Activated naive CD8-positive, alpha-beta T cell treated with anti-CD3 and anti-CD28 coated beads, Interleukin-2, amount 10 ng/mL, durations not matched to agents 7 days and 5 days (primary cell): ENCODE measurements at places on chromosomes 12 and 14.
A peak's percentile ranks its signal among the peaks of the same experiment; 100 is the strongest.

DNA sequence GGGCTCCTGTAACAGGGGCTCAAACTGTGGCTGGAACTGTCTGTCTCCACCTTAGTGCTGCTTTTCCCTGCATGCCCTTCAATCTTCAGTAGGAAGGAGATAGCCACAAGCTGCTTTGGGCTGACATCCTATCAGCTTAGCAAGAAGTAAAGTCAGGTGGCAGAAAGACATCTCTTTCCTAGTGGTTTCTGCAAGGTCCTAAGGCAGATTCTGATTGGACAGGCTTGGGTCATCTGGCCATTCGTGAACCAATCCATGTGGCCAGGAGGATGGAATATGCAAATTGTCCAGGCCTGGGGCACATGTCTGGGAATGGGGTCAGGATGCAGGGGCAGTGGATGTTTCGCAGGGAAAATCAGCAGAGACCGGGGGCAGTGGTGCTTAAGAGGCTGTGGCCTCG, 5.2 kb downstream of the RITA1 start:
- peak overlapping the region; percentile 21 for H3K27ac ChIP-seq
- H3K4me3 ChIP-seq, result no peak overlapping the region
- H3K4me1 ChIP-seq, result peaks cover 24% of the 10 kb centered on the region
- H3K36me3 ChIP-seq, result peaks cover 17% of the 10 kb centered on the region
- no peaks in the 10 kb centered on the region for H3K27me3 ChIP-seq

- H3K27me3 ChIP-seq, result no peaks in the 10 kb centered on the region
- no peak overlapping the region for H3K4me3 ChIP-seq
- H3K36me3 ChIP-seq, result no peaks in the 10 kb centered on the region
- no peak for DNase-seq
- H3K27ac ChIP-seq, result no peak overlapping the region
- H3K4me1 ChIP-seq, result no peaks in the 10 kb centered on the region
Observed at GRCh38 chr12:82082501-82082900, 275.7 kb downstream of the CCDC59 start.

- no peak overlapping the region for H3K27ac ChIP-seq
- H3K36me3 ChIP-seq, result peaks cover 19% of the 10 kb centered on the region
- peaks cover 8% of the 10 kb centered on the region for H3K4me1 ChIP-seq
- H3K27me3 ChIP-seq, result no peaks in the 10 kb centered on the region
- H3K4me3 ChIP-seq, result no peak overlapping the region
Observed at GRCh38 chr14:95137804-95138167, 19.5 kb downstream of the DICER1 start.

DNA sequence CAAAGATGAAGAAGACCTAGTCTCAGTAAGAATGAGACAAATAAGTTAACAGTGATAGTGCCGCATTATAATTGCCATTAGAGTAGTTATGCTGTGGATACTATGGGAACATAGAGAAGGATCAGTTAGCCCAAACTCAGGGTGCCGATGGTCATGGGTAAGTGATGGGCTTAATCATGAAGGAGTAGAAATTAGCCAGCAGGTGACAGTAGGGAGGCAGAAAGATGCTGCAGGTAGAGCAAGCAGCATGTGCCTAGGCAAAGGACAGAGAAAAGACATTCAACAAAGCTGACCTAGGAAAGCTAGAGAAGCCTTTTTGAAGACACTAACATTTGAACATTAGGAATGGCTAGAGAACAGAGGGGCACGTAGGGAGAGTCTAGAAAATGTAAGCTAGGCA, 30.6 kb upstream of the PTPRQ start:
- H3K27me3 ChIP-seq, result no peaks in the 10 kb centered on the region
- no peaks in the 10 kb centered on the region for H3K4me1 ChIP-seq
- no peak overlapping the region for H3K27ac ChIP-seq
- H3K36me3 ChIP-seq, result no peaks in the 10 kb centered on the region
- no peak overlapping the region for H3K4me3 ChIP-seq
- DNase-seq, result no peak

- peaks cover 11% of the 10 kb centered on the region for H3K36me3 ChIP-seq
- peaks cover 11% of the 10 kb centered on the region for H3K4me1 ChIP-seq
- no peaks in the 10 kb centered on the region for H3K27me3 ChIP-seq
Observed at GRCh38 chr12:57250956-57251355, at the start of gene STAC3. STAC3 (minus strand) TSS chr12:57251187; CDS start chr12:57249636, 1,551 bp downstream.

DNA sequence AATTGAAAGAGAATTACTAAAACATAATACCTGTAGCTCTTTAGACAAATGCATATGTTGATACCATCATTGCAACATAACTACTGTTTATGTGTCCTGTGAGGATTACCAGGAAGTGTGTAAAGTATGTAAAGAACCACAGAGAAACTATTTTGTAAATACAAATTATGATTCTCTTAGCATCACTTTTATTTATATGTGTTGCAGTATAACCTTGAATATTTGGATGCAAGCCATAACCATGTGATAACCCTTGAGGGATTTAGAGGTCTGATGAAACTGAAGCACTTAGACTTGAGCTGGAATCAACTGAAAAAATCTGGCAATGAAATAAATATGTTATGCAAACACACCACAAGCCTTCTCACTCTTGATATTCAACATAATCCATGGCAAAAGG, 77.5 kb downstream of the LRRC9 start:
- H3K36me3 ChIP-seq, result no peaks in the 10 kb centered on the region
- no peak for DNase-seq
- H3K27ac ChIP-seq, result no peak overlapping the region
- no peaks in the 10 kb centered on the region for H3K27me3 ChIP-seq
- H3K4me1 ChIP-seq, result no peaks in the 10 kb centered on the region

DNA sequence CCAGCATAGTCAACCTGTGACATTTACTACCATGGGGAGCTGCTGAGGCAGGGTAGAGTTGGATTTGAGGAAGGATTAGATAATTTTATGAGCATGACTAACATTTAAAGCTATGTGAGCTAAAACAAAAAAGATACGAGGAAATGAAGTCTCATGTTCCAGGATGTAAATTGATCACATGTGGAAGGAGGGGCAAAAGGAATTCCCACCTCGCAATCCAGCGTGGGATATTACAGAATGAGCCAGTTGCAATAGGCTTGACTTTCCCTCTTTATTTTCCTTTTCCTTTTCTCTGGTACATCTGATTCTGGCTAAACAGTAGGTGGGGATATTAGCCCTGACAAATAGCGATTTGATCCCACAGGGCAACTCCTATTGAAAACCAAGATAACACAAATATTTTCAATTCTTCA, 214.9 kb upstream of the HMGA2 start:
- H3K36me3 ChIP-seq, result no peaks in the 10 kb centered on the region
- no peak for DNase-seq
- no peak overlapping the region for H3K4me3 ChIP-seq
- H3K27me3 ChIP-seq, result peaks cover 7% of the 10 kb centered on the region

DNA sequence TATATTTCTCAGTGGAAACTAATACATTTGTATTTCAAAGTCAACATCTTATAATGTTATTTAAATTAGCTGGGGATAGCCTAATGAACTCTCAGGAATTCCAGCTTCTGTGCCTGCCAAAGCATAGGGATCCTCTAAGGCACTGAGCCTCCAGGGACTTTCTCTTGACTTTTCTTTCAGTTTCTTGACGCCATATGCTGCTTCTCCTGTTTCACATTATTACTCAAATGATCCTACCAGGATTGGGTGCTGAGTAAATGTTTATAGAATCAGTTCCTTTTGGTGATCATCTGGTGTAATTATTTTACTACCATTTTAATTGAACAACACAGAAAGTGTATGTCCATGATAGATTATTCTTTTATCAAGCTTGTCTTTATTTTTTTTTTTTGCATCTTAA, 7.9 kb downstream of the METTL25 start:
- no peak overlapping the region for H3K27ac ChIP-seq
- DNase-seq, result no peak
- no peak overlapping the region for H3K4me3 ChIP-seq
- no peaks in the 10 kb centered on the region for H3K4me1 ChIP-seq

DNA sequence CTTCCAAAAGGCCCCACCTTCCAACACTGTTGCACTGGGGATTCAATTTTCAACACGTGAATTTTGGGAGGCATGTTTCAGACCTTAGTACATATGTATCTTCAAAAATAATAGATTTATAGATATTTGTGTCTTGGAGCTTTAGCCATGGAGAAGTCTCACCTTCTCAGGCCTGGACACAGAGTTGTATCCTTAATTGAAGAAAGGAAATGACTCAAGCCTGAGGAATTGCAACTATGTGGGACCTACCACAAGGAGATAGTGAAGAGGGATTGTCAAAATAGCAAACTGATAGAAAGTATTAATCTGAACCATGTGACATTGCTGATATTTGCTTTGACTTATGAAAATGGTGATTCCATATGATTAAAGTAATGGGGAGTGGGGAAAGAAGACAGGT, 89.8 kb downstream of the ACSS3 start:
- no peaks in the 10 kb centered on the region for H3K4me1 ChIP-seq
- no peak overlapping the region for H3K27ac ChIP-seq
- H3K36me3 ChIP-seq, result no peaks in the 10 kb centered on the region
- DNase-seq, result no peak
- no peak overlapping the region for H3K4me3 ChIP-seq

DNA sequence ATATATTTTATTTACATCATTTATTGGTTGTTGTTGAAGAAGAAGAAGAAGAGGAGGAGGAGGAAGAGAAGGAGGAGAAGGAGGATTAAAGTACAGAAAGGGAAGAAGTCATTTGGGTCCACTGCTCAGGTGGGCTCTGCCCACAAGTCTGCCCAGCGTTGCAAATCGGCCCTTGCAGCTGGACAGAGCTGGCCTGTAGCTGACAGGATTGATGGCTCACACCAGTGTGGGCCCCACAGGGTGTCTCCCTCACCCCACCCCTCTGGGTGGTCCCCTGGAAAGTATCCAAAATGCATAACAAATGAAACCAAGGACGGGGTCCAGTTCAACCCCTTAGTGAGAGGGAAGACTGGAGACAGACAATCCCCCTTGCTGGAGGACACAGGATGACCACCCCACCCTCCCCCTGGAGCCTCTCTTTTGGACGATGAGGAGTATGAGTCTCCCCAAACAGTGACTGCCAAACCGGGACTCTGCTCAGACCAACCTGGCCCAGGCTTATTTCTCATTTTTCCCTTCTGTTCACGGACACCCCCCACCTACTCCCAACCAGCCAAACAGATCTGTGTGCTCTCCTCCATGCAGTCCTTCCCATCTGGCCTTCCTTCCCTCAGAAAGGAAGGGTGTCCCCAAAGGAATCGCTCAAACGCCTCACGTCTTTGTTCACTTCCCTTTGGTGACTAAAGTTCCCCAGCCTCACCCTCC, 17.7 kb downstream of the DPF3 start:
- no peak overlapping the region for H3K4me3 ChIP-seq
- peaks cover 20% of the 10 kb centered on the region for H3K36me3 ChIP-seq
- H3K27ac ChIP-seq, result no peak overlapping the region
- no peak for DNase-seq

GRCh38 chr14:50006141-50006540, 110.2 kb downstream of the VCPKMT start:
- DNase-seq, result no peak
- H3K27me3 ChIP-seq, result no peaks in the 10 kb centered on the region
- peaks cover 26% of the 10 kb centered on the region for H3K36me3 ChIP-seq
- no peak overlapping the region for H3K4me3 ChIP-seq
- peaks cover 25% of the 10 kb centered on the region for H3K4me1 ChIP-seq
- H3K27ac ChIP-seq, result peak overlapping the region; percentile 31

GRCh38 chr12:77401770-77402081, 336.4 kb upstream of the E2F7 start:
- H3K4me3 ChIP-seq, result no peak overlapping the region
- H3K27ac ChIP-seq, result no peak overlapping the region
- H3K4me1 ChIP-seq, result no peaks in the 10 kb centered on the region
- DNase-seq, result no peak

GRCh38 chr14:64391986-64392385, 3.8 kb downstream of the MTHFD1 start:
- peaks cover 39% of the 10 kb centered on the region for H3K36me3 ChIP-seq
- DNase-seq, result no peak
- no peaks in the 10 kb centered on the region for H3K27me3 ChIP-seq
- no peak overlapping the region for H3K27ac ChIP-seq

DNA sequence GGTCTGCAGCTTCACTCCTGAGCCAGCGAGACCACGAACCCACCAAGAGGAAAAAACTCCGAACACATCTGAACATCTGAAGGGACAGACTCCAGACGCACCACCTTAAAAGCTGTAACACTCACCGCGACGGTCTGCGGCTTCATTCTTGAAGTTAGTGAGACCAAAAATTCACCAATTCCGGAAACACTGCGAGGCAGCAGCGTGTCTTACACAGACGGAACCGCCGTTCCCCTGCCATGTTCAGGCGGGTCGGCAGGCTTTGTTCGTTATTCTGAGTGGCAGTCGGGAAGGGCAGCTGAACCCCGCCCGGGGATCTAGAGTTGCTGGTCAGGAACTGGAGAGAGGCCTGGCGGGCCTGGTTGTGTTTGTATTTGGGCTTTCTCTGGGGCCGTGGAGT, 20.3 kb upstream of the LPCAT3 start:
- peaks cover 1% of the 10 kb centered on the region for H3K4me1 ChIP-seq
- H3K27ac ChIP-seq, result no peak overlapping the region
- H3K27me3 ChIP-seq, result peaks cover 3% of the 10 kb centered on the region
- H3K36me3 ChIP-seq, result no peaks in the 10 kb centered on the region
